Pulmonary artery endothelial cell (primary cell): ENCODE measurements at places on chromosomes 6 and 20. TPM values are rescaled to one million over a fixed set of nuclear protein-coding genes. Genes with fewer than 3 reads are reported as not detected.

OR2H1 gene
- total RNA-seq, result not detected in 2 replicates

EFHC1 gene
- total RNA-seq, result 12.8 and 13.1 TPM in 2 replicates

ALDH5A1 gene
- 0.33 and 0.53 TPM in 2 replicates for total RNA-seq

SLC17A1 gene
- total RNA-seq, result not detected in 2 replicates

RUNX2 gene
- not detected in 2 replicates for total RNA-seq

NHLRC1 gene
- total RNA-seq, result 2.0 and 2.2 TPM in 2 replicates

BPIFB2 gene
- not detected in 2 replicates for total RNA-seq

ETV7 gene
- total RNA-seq, result 0.35 and 0.40 TPM in 2 replicates

GPANK1 gene
- 12.1 and 12.5 TPM in 2 replicates for total RNA-seq

TAB2 gene
- total RNA-seq, result 17.7 and 21.4 TPM in 2 replicates

CD93 gene
- total RNA-seq, result 312 and 553 TPM in 2 replicates

RAET1L gene
- total RNA-seq, result not detected in 2 replicates

STMND1 gene
- not detected in 2 replicates for total RNA-seq

TFAP2D gene
- not detected in 2 replicates for total RNA-seq

BICRAL gene
- 2.7 and 3.5 TPM in 2 replicates for total RNA-seq

TBXT gene
- total RNA-seq, result not detected in 2 replicates

TMC2 gene
- total RNA-seq, result not detected in 2 replicates

GPLD1 gene
- 0.04 TPM in 1 of 2 replicates, not detected in the other for total RNA-seq

HRH3 gene
- total RNA-seq, result not detected in 2 replicates

GSTA3 gene
- not detected in 2 replicates for total RNA-seq

EYS gene
- total RNA-seq, result under 0.01 TPM in 1 of 2 replicates, not detected in the other

LIME1 gene
- 1.6 and 2.8 TPM in 2 replicates for total RNA-seq

WFDC2 gene
- total RNA-seq, result not detected in 2 replicates

BTNL2 gene
- total RNA-seq, result not detected in 2 replicates

PRICKLE4 gene
- 0.67 and 1.1 TPM in 2 replicates for total RNA-seq

AHI1 gene
- total RNA-seq, result 9.9 and 13.5 TPM in 2 replicates

PAX1 gene
- not detected in 2 replicates for total RNA-seq

CTAGE9 gene
- not detected in 2 replicates for total RNA-seq

RTF2 gene
- total RNA-seq, result 101 and 106 TPM in 2 replicates

STK35 gene
- total RNA-seq, result 14.6 and 20.1 TPM in 2 replicates

SLC35D3 gene
- not detected in 2 replicates for total RNA-seq

LRRC73 gene
- total RNA-seq, result 0.14 and 0.20 TPM in 2 replicates

FKBP1C gene
- 0.40 and 1.8 TPM in 2 replicates for total RNA-seq

FHL5 gene
- total RNA-seq, result not detected in 2 replicates

HTR1E gene
- total RNA-seq, result not detected in 2 replicates

MOG gene
- not detected in 2 replicates for total RNA-seq

DLK2 gene
- 0.13 and 0.25 TPM in 2 replicates for total RNA-seq

EGFL8 gene
- 1.2 and 1.3 TPM in 2 replicates for total RNA-seq

EPB41L2 gene
- 66.4 and 74.7 TPM in 2 replicates for total RNA-seq

PRRT1 gene
- 0.07 TPM in 1 of 2 replicates, not detected in the other for total RNA-seq

ARFGEF3 gene
- total RNA-seq, result 7.1 and 8.2 TPM in 2 replicates

HLA-DOB gene
- 0.49 TPM in 1 of 2 replicates, not detected in the other for total RNA-seq

INSM1 gene
- total RNA-seq, result not detected in 2 replicates

ABRACL gene
- 75.4 and 92.9 TPM in 2 replicates for total RNA-seq

RAMACL gene
- 1.4 and 2.4 TPM in 2 replicates for total RNA-seq

OR5V1 gene
- total RNA-seq, result not detected in 2 replicates

TMEM151B gene
- total RNA-seq, result 0.07 and 0.11 TPM in 2 replicates

CLVS2 gene
- total RNA-seq, result not detected in 2 replicates

SGK2 gene
- total RNA-seq, result 0.07 TPM in 1 of 2 replicates, not detected in the other

SOBP gene
- total RNA-seq, result 2.6 and 2.8 TPM in 2 replicates

CTCFL gene
- not detected in 2 replicates for total RNA-seq
